Activated B cell treated with CpG ODN at 0.5 μM for 24 hours (primary cell): ENCODE measurements at places on chromosomes 13 and 19. TPM values are rescaled to one million over a fixed set of nuclear protein-coding genes. Genes with fewer than 3 reads are reported as not detected.

CNFN gene
- 1.00 and 2.4 TPM in 2 replicates for total RNA-seq

KCNRG gene
- total RNA-seq: 1.9 and 3.1 TPM in 2 replicates

ZNF540 gene
- total RNA-seq: 1.9 and 2.9 TPM in 2 replicates

SCAMP4 gene
- total RNA-seq: 47.6 and 59.7 TPM in 2 replicates

GNA15 gene
- 0.80 and 1.3 TPM in 2 replicates for total RNA-seq

ZNF554 gene
- total RNA-seq: 2.7 and 3.1 TPM in 2 replicates

- peaks cover 3% of the 10 kb centered on the region for H3K4me1 ChIP-seq
- H3K27me3 ChIP-seq: no peaks in the 10 kb centered on the region
- H3K27ac ChIP-seq: no peak overlapping the region
- H3K4me3 ChIP-seq: no peak overlapping the region
These were observed 12.6 kb downstream of the MPHOSPH8 start for GRCh38 chr13:19646063-19646462.

- H3K4me1 ChIP-seq: no peaks in the 10 kb centered on the region
- no peak for DNase-seq
- no peak overlapping the region for H3K4me3 ChIP-seq
- H3K36me3 ChIP-seq: peaks cover 16% of the 10 kb centered on the region
- H3K27ac ChIP-seq: no peak overlapping the region
- no peaks in the 10 kb centered on the region for H3K27me3 ChIP-seq
These were observed 29.2 kb downstream of the TMTC4 start for GRCh38 chr13:100645382-100645781.

- peaks cover 39% of the 10 kb centered on the region for H3K27me3 ChIP-seq
- H3K36me3 ChIP-seq: peaks cover 11% of the 10 kb centered on the region
- peak overlapping the region; percentile 73 for H3K4me3 ChIP-seq
- no peak for DNase-seq
- peaks cover 81% of the 10 kb centered on the region for H3K4me1 ChIP-seq
These were observed 664 bp downstream of the ICAM5 start for GRCh38 chr19:10290357-10290875.

DNA sequence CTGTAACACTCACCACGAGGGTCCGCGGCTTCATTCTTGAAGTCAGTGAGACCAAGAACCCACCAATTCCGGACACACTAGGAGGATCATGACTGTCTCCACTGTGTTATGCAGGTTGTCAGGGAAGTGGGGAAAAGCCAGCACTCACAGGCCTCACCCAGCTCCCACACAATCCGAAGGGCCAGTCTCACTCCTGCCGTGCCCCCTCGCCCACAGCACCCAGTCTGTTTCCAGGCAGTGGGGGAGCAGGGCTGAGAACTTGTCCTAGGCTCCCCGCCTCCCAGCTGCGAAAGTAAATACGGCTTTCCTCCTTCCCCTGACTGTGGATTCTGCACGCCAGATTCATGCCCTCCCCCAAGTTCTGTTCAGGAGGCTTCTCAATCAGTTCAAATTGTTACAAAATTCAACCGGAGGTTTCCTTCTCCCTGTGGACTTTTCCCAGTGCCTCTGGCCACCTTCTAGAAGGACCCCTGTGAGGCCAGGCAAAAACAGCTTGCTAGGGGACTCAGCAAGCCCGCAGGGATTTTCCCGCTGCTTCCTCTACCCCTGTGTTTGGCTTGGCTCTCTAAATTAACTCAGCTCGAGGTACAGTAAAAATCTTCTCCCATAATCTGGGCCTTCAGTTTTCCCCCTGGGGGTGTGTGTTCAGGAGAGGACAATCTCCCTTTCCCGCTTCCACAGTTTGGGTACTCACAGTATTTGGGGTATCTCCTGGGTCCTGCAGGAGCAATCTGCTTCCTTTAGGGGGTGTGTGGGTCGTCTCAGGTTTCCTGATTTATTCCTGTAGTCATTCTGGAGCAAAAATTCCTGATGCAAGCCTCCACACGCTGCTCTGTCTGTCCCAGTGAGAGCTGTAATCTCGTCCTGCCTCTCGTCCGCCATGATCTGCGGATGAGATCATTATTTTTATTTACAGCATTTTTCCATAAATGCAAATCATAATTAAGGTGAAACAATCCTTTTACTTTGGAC lies 899.8 kb downstream of the GPC5 start:
- H3K36me3 ChIP-seq: no peaks in the 10 kb centered on the region
- H3K27ac ChIP-seq: no peak overlapping the region
- H3K27me3 ChIP-seq: no peaks in the 10 kb centered on the region
- no peak for DNase-seq

DNA sequence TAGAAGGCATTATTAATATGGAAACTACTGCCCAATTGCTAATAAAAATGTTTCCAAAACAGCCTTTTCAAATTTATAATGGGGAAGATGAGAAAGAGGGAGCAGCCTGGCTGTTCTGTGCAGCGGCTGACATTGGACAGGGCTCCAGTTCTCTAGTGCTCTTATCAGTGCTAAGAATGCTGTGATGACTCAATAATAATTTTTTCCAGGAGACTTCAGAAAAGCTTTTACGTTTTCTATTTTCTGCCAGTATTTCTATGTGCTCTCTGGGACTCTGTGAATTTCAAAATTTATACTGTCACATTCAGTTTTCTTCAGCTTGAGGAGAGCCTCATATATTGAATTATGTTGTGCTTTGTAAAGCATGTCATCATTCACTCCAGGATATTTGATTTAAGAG lies 209.6 kb downstream of the VWA8 start:
- DNase-seq: no peak
- H3K4me3 ChIP-seq: no peak overlapping the region
- H3K36me3 ChIP-seq: peaks cover 40% of the 10 kb centered on the region
- no peaks in the 10 kb centered on the region for H3K4me1 ChIP-seq

GRCh38 chr19:6020972-6021805 lies 43.2 kb upstream of the RANBP3 start:
- no peak for DNase-seq
- no peaks in the 10 kb centered on the region for H3K36me3 ChIP-seq
- H3K27ac ChIP-seq: no peak overlapping the region

GRCh38 chr13:83007226-83007625 lies 875.0 kb downstream of the SLITRK1 start:
- no peaks in the 10 kb centered on the region for H3K4me1 ChIP-seq
- no peaks in the 10 kb centered on the region for H3K36me3 ChIP-seq
- no peak overlapping the region for H3K27ac ChIP-seq
- H3K4me3 ChIP-seq: no peak overlapping the region
- no peaks in the 10 kb centered on the region for H3K27me3 ChIP-seq
- DNase-seq: no peak

DNA sequence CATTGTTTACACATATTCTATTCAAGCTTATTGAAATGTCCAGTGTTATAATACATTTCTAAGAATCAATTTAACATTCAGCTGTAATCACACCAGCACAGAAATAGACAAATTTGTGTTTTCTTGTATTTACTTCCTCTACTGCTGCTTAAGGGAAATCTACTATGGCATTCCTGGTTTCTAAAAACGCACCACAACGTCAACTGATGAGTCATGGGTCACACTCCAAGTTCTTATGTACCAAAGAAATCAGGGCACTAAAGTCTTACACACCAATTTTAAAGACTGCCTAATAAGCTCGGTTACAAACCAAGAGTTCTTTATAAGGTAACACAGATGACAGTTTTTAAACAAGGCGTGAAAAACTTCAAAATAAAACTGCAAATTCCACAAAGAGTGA lies 13.2 kb downstream of the LNX2 start:
- H3K27ac ChIP-seq: no peak overlapping the region
- peaks cover 46% of the 10 kb centered on the region for H3K4me1 ChIP-seq
- DNase-seq: no peak
- H3K4me3 ChIP-seq: no peak overlapping the region

DNA sequence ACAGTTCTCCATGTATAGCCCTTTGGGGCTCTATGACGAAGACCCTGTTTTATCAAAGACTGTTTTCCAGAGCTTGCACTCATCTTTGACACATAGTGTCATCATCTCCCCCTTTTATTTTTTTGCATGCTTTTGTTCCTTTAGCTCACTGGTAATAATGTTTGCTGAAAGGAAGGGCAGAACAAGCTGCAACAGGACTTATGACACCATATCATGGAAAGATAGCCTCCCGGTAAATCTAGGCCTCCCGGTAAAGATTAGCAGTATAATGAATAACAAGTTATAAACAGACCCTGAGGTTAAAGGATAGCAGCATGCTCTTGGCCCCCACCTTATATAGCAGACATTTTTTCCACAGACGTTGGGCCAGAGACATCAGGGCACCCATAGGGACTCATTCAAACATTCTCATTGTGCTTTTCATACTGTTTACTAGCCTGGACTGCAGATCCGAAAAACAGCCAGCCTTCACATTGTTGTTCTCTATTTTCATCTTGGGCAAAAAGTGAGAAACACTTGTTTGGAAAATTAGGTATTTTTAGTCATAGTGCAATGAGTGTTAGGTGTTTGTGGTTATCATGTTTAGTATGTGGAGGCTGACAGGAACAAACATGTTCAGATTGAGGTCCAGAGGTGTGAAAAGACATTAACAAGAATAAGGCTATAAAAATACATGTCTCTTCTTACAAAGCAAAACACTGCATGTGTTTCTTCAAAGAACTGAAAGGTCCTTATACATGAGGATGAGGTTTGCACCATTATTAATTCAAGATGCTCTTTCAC lies 136.9 kb upstream of the SPRY2 start:
- H3K27me3 ChIP-seq: peaks cover under 1% of the 10 kb centered on the region
- DNase-seq: no peak
- no peaks in the 10 kb centered on the region for H3K36me3 ChIP-seq
- peaks cover 5% of the 10 kb centered on the region for H3K4me1 ChIP-seq
- H3K4me3 ChIP-seq: no peak overlapping the region

GRCh38 chr13:98821372-98822224 lies 69.1 kb upstream of the SLC15A1 start:
- no peak overlapping the region for H3K27ac ChIP-seq

DNA sequence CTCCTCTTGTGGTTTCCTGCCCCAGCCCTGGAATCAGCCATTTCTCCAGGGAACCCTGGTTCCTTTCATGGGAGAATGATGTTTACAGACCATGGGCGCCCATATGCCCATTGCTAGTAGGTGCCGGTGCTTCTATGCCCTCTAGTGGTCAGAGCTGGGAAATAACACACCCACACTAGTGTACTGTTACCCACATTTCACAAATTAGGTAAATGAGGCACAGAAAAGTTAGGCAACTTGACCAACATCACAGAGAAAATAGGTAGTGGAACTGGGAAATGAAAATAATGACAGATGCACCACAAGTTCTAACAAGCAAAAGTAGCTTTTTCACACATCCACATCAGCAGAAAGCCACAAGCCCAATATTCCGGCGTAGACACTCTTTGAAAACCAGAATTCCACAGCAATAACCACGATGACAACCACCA lies 1.3 kb upstream of the CEACAM3 start:
- H3K4me3 ChIP-seq: no peak overlapping the region
- H3K27me3 ChIP-seq: peaks cover 17% of the 10 kb centered on the region
- no peak for DNase-seq
- peaks cover 9% of the 10 kb centered on the region for H3K4me1 ChIP-seq
- no peak overlapping the region for H3K27ac ChIP-seq
- no peaks in the 10 kb centered on the region for H3K36me3 ChIP-seq

DNA sequence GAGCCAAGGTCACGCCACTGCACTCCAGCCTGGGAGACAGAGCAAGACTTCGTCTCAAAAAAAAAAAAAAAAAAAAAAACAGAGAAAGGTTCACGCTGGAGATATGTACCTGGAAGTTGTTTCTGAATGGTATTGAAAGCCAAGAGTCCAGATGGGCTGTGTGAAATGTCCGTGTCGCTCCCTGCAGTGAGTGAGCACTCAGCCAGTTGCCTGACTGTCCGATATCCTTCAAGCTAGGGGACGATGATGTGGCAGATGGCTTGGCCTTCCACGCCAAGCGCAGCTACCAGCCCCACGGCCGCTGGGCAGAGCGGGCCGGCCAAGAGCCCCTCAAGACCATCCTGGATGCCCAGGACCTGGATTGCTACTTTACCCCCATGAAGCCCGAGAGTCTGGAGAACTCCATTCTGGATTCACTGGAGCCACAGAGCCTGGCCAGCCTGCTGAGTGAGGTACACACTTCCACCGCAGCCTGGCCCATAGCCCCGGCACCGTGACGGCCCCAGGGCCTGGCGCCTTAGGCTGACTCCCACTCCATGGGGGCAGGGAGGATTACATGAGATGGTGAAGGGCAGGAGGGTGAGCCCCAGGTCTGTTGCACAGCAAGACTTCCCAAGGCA lies 11.7 kb upstream of the OVOL3 start:
- no peaks in the 10 kb centered on the region for H3K4me1 ChIP-seq
- H3K27me3 ChIP-seq: no peaks in the 10 kb centered on the region
- H3K4me3 ChIP-seq: no peak overlapping the region
- no peak overlapping the region for H3K27ac ChIP-seq
- no peaks in the 10 kb centered on the region for H3K36me3 ChIP-seq
- no peak for DNase-seq

GRCh38 chr19:53577968-53578367 lies 40.0 kb downstream of the ZNF331 start:
- H3K27me3 ChIP-seq: no peaks in the 10 kb centered on the region
- no peak overlapping the region for H3K27ac ChIP-seq
- no peaks in the 10 kb centered on the region for H3K4me1 ChIP-seq
- H3K36me3 ChIP-seq: peaks cover 68% of the 10 kb centered on the region

DNA sequence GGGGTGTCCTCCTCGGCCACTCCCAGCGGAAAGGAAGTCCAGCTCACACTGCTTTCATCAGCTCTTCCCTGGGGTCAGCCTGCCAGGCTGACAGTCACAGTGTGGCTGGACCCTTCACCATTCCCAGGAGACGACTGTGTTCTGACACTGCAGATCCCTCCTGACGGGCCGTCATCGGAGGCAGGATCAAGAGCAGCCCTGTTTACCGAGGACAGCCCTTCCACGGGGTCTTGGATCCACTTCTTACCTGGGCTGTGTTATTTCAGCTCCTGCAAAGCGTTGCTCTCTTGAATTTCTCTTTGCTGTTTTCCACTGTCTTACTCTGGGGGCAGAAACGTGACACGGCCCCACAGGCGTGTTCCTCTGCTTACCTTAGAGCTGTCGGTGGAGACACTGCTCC lies 149.9 kb upstream of the SOX1 start:
- H3K4me1 ChIP-seq: no peaks in the 10 kb centered on the region
- no peak overlapping the region for H3K27ac ChIP-seq
- no peak overlapping the region for H3K4me3 ChIP-seq
- no peak for DNase-seq

GRCh38 chr13:95007322-95007721 lies 293.9 kb downstream of the ABCC4 start:
- no peak overlapping the region for H3K27ac ChIP-seq
- no peaks in the 10 kb centered on the region for H3K36me3 ChIP-seq
- no peak for DNase-seq
- peaks cover 10% of the 10 kb centered on the region for H3K27me3 ChIP-seq

GRCh38 chr13:107250628-107251027 lies 682.7 kb upstream of the ARGLU1 start:
- DNase-seq: no peak
- no peaks in the 10 kb centered on the region for H3K36me3 ChIP-seq
- no peaks in the 10 kb centered on the region for H3K27me3 ChIP-seq

DNA sequence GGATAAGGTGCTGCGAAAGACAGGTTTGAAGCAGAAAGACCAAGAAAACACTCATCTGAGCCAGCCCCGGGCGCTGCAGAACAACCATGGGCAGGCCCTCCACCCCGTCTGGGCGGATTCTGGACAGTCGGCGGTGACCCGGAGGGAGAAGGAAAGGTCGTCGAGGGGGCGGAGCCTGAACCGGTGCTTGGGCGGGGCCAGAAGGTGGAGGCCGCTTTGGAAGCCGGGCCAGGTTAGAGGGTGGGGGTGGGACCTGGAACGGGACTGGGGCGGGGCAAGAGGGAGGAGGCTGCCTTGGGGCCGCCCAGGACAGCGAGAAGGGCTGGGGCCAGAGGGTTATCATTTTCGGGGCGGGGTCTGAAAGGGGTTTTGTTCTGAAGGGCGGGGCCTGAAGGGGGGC lies 5.0 kb upstream of the ZNF765 start:
- H3K36me3 ChIP-seq: peaks cover 26% of the 10 kb centered on the region
- H3K27me3 ChIP-seq: no peaks in the 10 kb centered on the region
- H3K4me3 ChIP-seq: no peak overlapping the region
- no peak for DNase-seq
- H3K27ac ChIP-seq: no peak overlapping the region
